ENCODE measurements at places on chromosomes 5 and 9.

DNA sequence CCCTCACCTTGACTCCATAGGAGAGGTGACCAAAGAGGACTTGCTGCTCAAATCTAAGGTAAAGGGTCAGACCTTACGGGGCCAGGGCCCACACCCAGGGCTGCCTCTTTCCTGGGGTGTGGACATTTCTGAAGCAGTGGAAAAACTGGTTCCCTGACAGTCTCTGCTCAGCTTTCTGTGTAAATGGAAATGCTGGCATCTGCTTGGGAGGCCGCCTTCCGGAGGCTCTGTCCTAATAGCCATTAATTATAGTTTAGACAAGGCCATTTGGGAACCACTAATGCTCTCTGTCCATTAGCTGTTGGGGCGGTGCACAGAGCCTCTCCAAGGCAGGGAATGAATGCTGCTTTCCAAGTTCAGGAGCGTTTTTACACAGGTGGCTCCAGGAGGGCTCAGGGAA lies 17.3 kb downstream of the USP20 start:
- DNase-seq, result no peak

DNA sequence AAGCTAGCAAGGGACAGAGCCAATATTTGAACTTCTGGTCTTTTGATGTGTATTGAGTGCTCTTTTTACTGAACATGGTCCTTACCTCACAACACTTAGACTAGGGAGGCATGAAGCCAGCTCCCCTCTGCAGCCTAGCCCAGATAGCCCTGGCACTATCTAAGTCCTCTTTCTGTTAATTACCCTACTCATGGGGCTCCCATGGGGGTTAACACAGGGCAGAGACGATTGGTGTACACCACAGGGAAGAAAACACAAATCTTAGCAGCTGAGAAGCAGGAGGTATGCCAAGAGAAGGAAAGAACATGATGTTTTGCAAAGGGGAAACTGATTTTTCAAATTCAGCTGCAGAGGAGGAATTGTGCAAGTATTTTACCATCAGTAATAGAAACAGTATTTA lies 383.8 kb downstream of the TMEM232 start:
- no peak for DNase-seq

- DNase-seq, result no peak
Measured at GRCh38 chr5:78689540-78690252, 41.1 kb upstream of the LHFPL2 start.

- no peak for DNase-seq
Measured at GRCh38 chr9:128388150-128388549, 17.0 kb downstream of the URM1 start.

GRCh38 chr5:42582723-42583122 lies 159.5 kb downstream of the GHR start:
- DNase-seq, result no peak

GRCh38 chr9:655875-656274 lies 185.6 kb upstream of the DMRT1 start:
- DNase-seq, result peak; percentile 17

- DNase-seq, result no peak
Measured at GRCh38 chr5:154010660-154011059, 28.1 kb downstream of the FAM114A2 start.

- DNase-seq, result no peak
Measured at GRCh38 chr9:125747765-125748445, 732 bp downstream of the PBX3 start.

- DNase-seq, result no peak
Measured at GRCh38 chr5:33479311-33479710, 38.5 kb downstream of the TARS1 start.

GRCh38 chr9:6640268-6641051 lies 5.1 kb downstream of the GLDC start:
- DNase-seq, result peak; percentile 65

DNA sequence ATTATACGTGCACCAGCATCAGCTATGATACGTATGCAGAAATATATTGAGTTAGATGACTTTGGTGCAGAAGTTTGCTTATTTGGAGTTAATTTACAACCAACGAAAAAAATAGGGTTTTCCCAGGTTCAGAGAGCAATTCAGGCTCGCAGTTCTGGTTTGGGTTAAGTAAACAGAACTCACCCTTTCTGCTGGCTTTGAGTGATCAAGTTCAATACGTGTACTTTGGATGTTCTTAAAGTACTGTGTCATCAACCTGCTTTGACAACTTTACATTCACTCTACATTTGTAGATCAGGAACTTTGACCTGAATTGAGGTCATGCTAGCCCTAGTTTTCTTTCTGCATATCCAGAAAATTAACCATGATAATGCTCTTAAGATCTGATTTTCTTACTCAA lies 40.7 kb downstream of the ACOT12 start:
- DNase-seq, result no peak

DNA sequence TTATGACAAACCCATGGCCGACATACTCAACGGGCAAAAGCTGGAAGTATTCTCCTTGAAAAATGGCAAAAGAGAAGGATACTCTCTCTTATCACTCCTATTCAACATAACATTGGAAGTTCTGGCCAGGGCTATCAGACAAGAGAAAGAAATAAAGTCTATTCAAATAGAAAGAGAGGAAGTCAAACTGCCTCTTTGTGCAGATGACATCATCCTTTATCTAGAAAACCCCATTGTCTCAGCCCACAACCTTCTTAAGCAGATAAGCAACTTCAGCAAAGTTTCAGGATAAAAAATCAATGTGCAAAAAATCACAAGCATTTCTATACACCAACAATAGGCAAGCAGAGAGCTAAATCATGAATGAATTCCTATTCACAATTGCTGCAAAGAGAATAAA lies 1799.9 kb upstream of the ACO1 start:
- DNase-seq, result no peak

DNA sequence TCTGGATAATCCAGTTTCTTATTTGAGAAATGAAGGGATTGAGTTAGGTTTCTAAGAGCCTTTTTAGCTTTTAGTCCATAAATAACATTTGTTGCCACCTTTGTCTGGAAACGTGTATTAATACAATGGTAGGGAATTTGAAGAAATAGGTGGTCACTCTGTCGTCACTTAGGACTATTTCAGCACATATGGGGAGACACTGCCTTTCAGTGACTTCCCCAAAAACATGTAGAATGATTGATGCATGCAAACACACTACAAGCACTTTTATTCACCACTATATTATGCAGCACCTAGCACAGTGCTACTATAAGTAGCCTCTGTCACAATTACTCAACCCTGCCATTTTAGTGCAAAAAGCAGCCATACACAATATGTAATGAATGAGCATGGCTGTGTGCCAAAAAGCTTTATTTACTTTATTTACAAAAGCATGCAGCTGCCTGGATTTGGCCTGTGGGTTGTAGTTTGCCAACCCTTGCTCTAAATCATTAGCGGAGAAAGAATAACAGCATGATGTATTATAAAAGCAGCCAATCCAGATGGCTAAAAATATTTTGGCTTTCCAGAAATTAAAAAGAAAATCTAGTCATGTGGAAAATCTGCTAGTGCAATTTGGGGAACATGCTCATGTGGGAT lies 154.2 kb upstream of the HMHB1 start:
- no peak for DNase-seq

- no peak for DNase-seq
Measured at GRCh38 chr5:56550227-56550626, 265.1 kb upstream of the MAP3K1 start.

GRCh38 chr5:180606215-180606785 lies 15.0 kb upstream of the SCGB3A1 start:
- DNase-seq, result no peak

DNA sequence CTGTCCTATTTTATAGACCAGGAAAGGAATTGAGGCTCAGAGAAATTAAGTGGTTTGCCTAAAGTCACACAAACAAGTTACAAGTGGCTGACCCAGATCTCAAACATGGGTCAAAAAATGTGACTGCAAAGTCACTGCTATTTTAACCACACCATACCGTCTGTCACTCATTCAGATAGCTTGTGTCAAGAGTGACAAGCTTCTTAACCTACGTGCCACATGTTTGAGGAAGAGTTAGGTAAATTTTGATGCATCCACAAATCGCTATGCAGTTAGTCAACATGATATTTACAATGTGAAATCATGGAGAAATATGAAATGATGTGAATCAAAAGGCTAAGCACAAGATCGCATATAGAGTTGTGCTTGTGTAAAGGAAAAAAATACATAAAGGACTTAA lies 22.7 kb upstream of the GNE start:
- DNase-seq, result no peak

DNA sequence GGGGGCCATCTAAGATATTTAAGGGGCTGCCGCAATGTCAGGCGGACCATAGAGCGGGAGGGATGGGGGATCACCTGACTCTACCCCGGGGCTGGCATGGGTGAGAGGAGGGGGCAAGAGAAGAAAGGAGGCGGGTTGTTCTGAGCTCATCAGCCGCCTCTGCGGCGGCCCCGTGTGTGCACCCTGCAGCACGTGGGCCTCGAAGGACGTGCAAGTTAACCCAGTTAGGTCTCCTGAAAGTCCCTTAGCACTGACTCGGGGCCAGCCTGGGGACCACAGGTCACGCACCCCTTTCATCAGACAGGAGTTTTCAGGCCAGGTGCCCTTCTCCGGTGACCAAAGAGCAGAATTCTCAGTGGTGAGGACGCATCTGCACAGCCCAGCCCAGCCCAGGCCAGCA lies 58.0 kb downstream of the UBE2QL1 start:
- no peak for DNase-seq

GRCh38 chr5:60287174-60287771 lies 393.7 kb upstream of the PDE4D start:
- no peak for DNase-seq

DNA sequence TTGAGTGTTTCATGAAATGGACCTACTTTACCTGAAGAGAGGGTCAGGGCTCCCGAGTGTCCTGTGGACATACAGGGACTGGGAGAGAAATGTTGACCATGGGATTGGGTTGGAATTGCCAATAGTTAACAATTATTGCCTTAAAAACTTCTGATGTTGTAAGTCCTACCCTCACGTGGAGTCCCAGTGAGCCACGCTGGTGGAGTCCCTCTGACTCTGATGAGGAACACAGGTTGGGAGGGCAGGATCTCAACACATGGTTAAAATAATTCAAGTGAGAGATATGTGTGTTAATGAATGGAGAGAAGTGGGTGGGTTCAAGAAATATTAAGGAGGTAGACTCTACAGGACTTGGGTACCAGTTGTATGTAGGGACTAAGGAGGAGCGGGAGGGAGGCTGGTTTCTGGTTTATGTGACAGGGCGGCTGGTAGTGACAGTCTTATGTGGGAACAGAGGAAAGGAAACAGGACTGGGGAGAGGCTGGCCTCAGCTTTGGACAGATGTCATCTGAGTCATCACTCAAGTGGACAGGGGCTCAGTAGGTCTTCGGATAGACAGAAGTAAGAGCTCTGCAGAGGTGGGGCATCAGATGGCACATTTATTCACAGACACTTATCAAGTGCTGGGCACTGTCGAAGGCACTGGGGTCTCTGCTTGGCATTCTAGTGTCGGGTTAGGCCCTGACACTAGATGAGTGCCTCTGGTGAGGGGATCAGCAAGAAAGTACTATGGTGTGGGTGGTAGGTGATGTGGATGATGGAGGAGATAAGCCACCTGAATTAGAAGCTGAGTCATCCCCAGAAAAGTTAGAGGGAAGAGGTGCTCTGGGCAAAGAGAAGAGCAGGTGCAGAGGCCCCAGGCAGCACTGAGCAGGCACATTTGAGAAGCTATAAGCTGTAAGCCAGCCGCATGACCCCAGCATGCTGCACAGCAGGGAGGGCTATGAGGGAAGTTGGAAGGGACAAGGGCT lies 27.2 kb downstream of the MAML1 start:
- DNase-seq, result peak; percentile 60

- no peak for DNase-seq
Measured at GRCh38 chr9:134381671-134382516, 55.6 kb downstream of the RXRA start.

- DNase-seq, result no peak
Measured at GRCh38 chr5:54570916-54571315, 53.4 kb downstream of the SNX18 start.

DNA sequence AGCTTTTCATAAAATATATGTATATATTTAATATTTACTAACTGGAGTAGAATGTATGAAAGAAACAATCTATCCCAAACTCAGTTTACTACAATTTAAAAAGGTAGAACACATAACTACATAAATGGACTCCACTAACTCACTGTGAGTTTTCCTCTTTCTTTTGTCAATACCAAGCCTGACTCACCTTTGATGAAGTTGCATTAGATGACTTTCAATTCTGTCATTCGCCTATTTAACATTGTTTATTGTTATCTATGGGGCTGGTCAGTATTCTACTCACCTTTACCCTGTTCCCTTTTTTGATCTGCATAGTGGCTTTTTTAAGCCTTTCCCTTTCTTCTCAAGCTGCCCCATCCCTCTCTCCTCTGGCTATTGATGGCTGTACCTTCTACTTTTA lies 629.7 kb downstream of the RAB3C start:
- no peak for DNase-seq

DNA sequence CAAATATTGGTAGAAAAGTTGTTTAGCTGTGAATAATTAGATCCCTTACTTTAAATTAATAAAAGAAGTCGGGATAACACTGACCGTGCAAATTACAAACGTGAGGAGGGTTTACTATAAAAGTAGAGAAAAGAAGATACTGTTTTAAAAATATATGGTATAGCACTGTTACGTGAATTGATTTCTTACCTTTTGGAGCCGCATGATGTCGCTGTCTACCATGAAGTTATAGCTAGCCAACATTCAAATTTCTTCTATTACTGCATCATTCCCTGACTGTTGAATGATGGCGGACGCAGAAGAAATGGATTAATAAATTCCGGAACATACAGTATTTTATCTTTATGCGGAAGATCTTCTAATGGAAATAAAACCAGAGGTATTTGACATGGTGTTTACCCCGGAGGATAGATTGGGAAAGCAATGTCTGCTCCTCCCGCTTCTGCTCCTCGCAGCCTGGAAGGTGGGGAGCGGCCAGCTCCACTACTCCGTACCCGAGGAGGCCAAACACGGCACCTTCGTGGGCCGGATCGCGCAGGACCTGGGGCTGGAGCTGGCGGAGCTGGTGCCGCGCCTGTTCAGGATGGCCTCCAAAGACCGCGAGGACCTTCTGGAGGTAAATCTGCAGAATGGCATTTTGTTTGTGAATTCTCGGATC lies at the start of gene PCDHA6:
PCDHA6 (plus strand) TSS at position 257 of the 658 bp plus-strand sequence; CDS start at position 389, 132 bp downstream.
- DNase-seq, result no peak
